CD4-positive, alpha-beta memory T cell (primary cell): ENCODE measurements at places on chromosomes 4 and X. TPM values are rescaled to one million over a fixed set of nuclear protein-coding genes. Genes with fewer than 3 reads are reported as not detected.

DNA sequence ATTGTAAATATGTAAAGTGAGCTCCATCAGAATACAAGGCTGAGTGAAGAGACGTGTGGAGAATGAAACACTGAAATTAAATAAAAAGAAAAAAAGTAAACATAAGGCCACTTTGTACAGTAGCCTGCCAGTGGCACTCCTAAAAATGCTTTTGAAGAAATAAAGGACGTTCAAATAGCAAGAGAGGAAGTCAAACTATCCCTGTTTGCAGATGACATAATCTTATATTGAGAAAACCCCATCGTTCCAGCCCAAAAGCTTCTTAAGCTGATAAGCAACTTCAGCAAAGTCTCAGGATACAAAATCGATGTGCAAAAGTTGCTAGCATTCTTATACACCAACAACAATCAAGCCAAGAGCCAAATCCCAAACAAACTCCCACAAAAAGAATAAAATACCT, 24.2 kb downstream of the RASSF6 start:
- no peaks in the 10 kb centered on the region for H3K27me3 ChIP-seq
- H3K36me3 ChIP-seq = no peaks in the 10 kb centered on the region
- no peak overlapping the region for H3K4me3 ChIP-seq
- H3K27ac ChIP-seq = no peak overlapping the region
- DNase-seq = no peak

KDR gene
- polyA plus RNA-seq = not detected

BMPR1B gene
- polyA plus RNA-seq = not detected

- no peak for DNase-seq
- no peak overlapping the region for H3K27ac ChIP-seq
- no peaks in the 10 kb centered on the region for H3K4me1 ChIP-seq
- H3K4me3 ChIP-seq = no peak overlapping the region
These were observed 23.4 kb downstream of the INTU start for GRCh38 chr4:127656047-127656680.

ATP7A gene
- 3.2 TPM for polyA plus RNA-seq

DNA sequence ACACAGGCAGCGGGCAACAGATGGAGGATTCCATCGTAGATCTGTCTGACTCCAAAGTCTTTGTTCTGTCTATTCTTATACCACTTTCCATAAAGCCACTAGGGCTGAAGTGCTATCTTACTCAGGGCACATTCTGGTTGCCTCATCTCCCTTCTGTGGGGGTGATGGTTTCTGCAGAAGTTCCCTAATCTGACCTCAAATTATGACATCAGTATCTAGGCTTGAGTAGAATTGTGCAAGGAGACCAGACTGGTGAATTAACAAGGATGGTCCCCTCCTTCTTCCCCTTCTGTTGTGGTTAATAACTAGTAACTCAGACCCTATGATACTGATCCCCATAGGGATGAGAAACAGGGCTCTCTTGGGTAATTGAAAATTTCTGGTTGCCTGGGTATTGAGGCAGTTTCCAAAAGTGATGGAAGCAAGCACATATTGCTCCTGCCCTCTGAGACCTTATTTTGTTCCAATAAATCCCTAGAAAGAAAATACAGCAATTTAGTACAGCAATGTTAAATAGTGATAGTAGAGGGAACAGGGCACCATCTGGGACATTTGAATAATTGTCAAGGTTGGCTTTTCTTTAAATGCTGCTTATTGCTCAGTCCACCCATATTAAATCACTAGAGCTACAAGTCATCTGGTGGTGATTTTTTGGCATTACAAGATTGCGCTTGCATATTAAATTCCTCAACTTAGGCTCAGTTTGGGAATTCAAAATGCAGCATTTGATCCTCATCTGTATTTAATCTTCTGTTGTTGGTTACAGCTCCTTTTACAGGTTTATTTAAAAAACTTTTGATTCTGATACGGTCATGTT, 57.3 kb upstream of the AP1S2 start:
- H3K36me3 ChIP-seq = no peaks in the 10 kb centered on the region
- DNase-seq = no peak
- H3K27ac ChIP-seq = no peak overlapping the region
- H3K4me1 ChIP-seq = no peaks in the 10 kb centered on the region
- H3K4me3 ChIP-seq = no peak overlapping the region

DNA sequence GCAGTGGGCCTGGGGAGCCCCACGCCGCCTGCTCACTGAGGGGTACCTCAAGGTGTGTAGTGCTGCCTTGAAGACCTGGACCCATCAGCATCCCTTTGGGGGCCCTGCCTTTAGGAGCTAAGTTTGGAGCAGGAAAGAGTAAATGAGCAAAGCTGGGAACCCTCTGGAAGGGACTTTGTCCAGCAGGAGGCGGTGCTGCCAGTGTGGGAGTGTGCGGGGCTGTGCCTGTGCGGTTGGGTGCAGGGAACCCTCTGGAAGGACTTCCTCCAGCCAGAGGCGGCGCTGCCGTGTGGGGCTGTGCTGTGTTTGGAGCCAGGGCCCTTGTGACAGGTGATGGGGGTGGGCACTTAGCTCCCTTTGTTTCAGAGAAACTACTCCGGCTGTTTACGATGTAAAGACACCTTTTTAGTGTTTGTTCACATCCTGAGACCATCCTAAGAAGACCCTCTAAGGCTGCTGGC, 25.8 kb downstream of the RGS12 start:
- H3K27me3 ChIP-seq = no peaks in the 10 kb centered on the region
- no peak for DNase-seq
- H3K36me3 ChIP-seq = no peaks in the 10 kb centered on the region

GRCh38 chr4:20432088-20432487, 180.4 kb downstream of the SLIT2 start:
- no peak for DNase-seq
- H3K4me1 ChIP-seq = no peaks in the 10 kb centered on the region
- no peak overlapping the region for H3K27ac ChIP-seq
- no peaks in the 10 kb centered on the region for H3K36me3 ChIP-seq
- no peaks in the 10 kb centered on the region for H3K27me3 ChIP-seq

DNA sequence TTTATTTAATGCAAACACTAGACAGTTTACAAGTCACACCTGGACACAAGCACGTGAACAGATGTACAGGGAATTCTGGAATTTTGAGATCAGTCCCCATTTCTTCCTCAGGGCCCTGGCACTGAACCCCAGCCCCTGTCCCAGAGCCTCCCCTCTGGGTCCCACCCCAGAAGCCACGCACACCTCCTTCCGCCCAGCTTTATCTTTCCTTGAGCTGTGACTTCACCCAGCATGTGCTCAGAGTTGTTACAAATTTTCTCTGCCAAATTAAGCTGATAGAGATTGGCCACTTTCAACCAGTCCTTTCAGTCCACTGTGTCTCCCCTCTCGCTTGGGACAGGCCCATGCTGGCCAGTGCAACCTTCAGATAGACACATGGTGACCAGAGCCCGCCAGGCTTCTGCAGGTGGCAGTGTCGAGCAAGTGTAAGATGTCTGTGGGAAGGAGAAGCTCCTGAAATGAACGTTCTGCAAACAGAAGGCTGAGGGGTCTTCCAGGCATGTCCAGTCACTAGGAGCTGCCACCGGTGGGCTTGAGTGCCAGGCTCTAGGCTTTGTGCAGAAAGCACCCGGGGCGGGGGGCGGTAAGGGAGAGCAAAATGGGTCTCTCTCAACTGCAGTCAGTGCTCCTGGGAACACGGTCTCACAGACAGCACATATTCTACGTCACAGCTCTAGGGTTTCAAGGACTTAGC, 73.3 kb downstream of the MTMR1 start:
- no peak overlapping the region for H3K27ac ChIP-seq
- no peak overlapping the region for H3K4me3 ChIP-seq
- no peak for DNase-seq
- no peaks in the 10 kb centered on the region for H3K36me3 ChIP-seq
- no peaks in the 10 kb centered on the region for H3K4me1 ChIP-seq
- no peaks in the 10 kb centered on the region for H3K27me3 ChIP-seq

CCDC110 gene
- not detected for polyA plus RNA-seq

DNA sequence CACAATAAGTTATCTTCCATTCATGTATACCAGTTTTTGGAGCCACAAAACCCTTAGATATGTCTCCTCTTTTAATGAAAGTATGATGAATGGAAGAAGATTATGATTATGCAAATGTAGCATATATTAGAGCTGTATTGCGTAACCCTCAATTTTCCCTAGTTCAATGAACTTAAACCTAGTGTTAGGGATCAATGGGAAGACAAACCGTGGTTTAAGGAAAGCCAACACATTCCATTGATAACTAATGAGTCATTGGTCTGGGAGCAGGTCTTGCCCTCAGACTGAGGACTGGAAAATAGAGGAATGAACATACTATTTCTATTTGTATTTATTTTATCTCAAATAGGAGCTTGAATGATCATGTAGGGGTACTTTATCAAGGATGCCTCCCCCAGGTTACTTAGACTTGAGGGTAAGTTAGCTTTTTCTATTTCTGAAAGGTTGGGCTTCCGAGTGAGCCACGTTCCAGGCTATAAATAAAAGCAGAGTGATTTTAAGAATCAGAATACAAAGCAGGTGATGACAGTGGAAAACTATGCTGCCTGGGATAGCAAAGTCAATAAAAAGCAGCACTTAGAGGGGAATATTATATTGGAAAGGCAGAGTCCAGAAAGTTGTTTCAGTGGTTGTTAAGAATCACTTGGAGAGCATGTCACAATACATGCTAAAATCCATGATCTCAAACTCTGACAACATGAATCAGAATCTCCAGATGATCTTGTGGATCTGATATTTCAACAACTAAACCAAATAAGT, 356.0 kb downstream of the ADAM29 start:
- no peak for DNase-seq
- H3K27me3 ChIP-seq = no peaks in the 10 kb centered on the region
- no peak overlapping the region for H3K4me3 ChIP-seq
- H3K36me3 ChIP-seq = no peaks in the 10 kb centered on the region

DNA sequence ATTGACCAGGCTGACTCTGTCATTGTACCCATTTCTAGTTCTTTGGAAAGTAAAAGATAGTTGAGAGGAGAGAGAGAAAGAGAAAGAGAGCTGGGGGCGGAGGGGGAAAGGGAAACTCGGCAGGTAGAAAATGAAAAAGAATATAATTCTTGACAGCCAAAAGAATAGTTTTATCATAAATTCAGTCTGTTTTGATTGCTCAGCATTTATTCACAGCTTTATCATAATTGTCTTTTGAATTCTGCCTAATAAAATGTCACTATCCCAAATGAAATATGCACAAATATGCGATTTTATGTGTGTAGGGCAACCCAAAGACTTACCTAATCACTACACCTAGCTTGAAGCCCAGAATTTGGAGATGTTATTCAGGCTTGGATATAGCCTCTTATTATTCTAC, 1024.0 kb upstream of the PABPC4L start:
- no peaks in the 10 kb centered on the region for H3K27me3 ChIP-seq
- H3K4me3 ChIP-seq = no peak overlapping the region
- H3K27ac ChIP-seq = no peak overlapping the region
- no peaks in the 10 kb centered on the region for H3K4me1 ChIP-seq
- no peak for DNase-seq
